ENCODE measurements at places on chromosomes 4 and X. TPM values are rescaled to one million over a fixed set of nuclear protein-coding genes. Genes with fewer than 3 reads are reported as not detected.

The REELD1 gene
- total RNA-seq, result not detected

GRCh38 chrX:2714551-2714950 lies 23.5 kb downstream of the CD99 start:
- H3K27ac ChIP-seq, result no peak overlapping the region
- H3K27me3 ChIP-seq, result no peaks in the 10 kb centered on the region
- DNase-seq, result no peak
- H3K4me1 ChIP-seq, result no peaks in the 10 kb centered on the region
- H3K36me3 ChIP-seq, result peaks cover 20% of the 10 kb centered on the region

GRCh38 chrX:48696909-48697727 lies 584 bp downstream of the SUV39H1 start:
- no peaks in the 10 kb centered on the region for H3K4me1 ChIP-seq
- H3K27me3 ChIP-seq, result no peaks in the 10 kb centered on the region
- peak overlapping the region; percentile 44 for H3K4me3 ChIP-seq

DNA sequence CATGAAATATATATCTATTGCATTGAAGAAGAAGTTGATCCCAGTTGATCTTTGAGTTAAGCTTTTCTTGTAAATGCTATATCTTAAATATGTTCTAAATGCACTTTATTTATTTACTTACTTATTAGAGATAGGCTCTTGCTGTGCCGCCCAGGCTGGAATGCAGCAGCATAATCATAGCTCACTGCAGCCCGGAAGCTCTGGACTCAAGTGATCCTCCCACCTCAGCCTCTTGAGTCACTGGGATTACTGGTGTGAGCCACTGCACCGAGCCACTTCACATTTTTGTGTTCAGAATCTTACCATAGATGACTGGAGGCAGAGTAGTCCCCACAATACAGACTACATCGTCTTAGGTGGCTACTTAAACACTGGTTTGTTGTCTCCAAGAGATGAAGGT lies 324.3 kb upstream of the SLIT2 start:
- H3K27me3 ChIP-seq, result no peaks in the 10 kb centered on the region
- H3K27ac ChIP-seq, result no peak overlapping the region
- no peaks in the 10 kb centered on the region for H3K36me3 ChIP-seq
- no peak overlapping the region for H3K4me3 ChIP-seq
- H3K4me1 ChIP-seq, result peaks cover 3% of the 10 kb centered on the region

The ZNF141 gene
- 40.6 TPM for total RNA-seq

GRCh38 chr4:97159625-97160024 lies 983.7 kb downstream of the STPG2 start:
- no peaks in the 10 kb centered on the region for H3K4me1 ChIP-seq
- no peaks in the 10 kb centered on the region for H3K36me3 ChIP-seq
- H3K4me3 ChIP-seq, result no peak overlapping the region
- H3K27me3 ChIP-seq, result no peaks in the 10 kb centered on the region
- DNase-seq, result no peak

DNA sequence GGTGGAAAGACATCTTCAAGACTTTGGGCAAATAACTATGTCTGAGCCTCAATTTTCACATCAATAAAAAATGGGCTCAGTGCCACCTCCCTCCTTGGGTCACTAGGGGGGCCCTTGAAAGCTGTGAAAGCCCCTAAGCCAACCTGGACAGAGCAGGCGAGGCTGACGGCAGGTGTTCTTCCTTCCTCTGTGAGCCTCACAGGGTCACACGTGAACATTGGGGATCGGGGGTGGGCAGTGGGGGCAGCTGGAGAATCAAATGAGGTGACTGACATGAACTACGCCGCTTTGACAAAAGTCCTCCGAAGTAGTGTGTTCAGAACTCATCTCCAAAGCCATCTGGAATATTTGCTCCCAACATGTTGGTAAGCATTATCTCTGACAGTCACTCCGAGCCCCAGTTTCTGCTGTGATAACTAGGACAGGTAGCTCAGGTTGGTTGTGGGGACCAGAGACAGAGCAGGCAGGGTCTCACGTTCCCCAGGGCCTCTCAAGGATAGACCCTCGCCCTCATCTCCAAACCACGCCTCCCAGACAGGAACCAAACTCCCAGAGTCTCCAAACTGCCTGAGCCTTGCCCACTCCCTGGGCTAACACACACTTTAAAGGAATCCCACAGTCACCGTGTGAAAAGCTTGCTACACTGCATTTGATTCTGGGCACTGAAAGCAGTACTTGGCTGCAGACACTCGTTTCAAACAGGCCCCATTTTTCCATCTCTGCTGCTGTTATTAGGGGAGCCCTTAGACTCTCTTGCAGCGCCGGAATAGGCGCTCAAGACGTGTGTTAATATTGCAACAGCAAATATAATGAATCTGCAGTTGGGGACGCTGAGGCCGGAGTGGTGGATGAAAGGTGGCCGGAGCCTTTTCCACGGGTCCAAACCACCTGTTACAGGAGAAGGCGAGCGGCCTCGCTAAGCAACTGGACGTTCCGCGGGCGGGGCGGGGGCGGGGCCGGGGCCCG lies 717 bp upstream of the WFS1 start:
- no peak for DNase-seq
- H3K4me1 ChIP-seq, result peaks cover 35% of the 10 kb centered on the region
- H3K36me3 ChIP-seq, result no peaks in the 10 kb centered on the region
- no peak overlapping the region for H3K4me3 ChIP-seq
- no peaks in the 10 kb centered on the region for H3K27me3 ChIP-seq

GRCh38 chr4:107999932-108000539 lies 10.3 kb downstream of the HADH start:
- no peak overlapping the region for H3K4me3 ChIP-seq
- no peaks in the 10 kb centered on the region for H3K4me1 ChIP-seq
- H3K36me3 ChIP-seq, result no peaks in the 10 kb centered on the region
- no peak overlapping the region for H3K27ac ChIP-seq
- H3K27me3 ChIP-seq, result no peaks in the 10 kb centered on the region

GRCh38 chrX:39893417-39894338 lies 204.1 kb downstream of the BCOR start:
- no peaks in the 10 kb centered on the region for H3K27me3 ChIP-seq
- H3K4me3 ChIP-seq, result no peak overlapping the region
- H3K4me1 ChIP-seq, result peaks cover 19% of the 10 kb centered on the region

Measured in thyroid gland (tissue), 4 donors.